ENCODE measurements at places on chromosomes 3 and 15.

- DNase-seq = no peak
Observed at GRCh38 chr15:75227663-75228280, 26.1 kb downstream of the C15orf39 start.

GRCh38 chr3:194476784-194477183 lies 10.0 kb downstream of the ATP13A3 start:
- no peak for DNase-seq

GRCh38 chr15:49255966-49256759 lies 86.1 kb downstream of the GALK2 start:
- DNase-seq = no peak

GRCh38 chr3:126713199-126713598 lies 9.2 kb downstream of the CHCHD6 start:
- no peak for DNase-seq

- DNase-seq = no peak
Observed at GRCh38 chr15:80121546-80121945, 31.3 kb upstream of the FAH start.

DNA sequence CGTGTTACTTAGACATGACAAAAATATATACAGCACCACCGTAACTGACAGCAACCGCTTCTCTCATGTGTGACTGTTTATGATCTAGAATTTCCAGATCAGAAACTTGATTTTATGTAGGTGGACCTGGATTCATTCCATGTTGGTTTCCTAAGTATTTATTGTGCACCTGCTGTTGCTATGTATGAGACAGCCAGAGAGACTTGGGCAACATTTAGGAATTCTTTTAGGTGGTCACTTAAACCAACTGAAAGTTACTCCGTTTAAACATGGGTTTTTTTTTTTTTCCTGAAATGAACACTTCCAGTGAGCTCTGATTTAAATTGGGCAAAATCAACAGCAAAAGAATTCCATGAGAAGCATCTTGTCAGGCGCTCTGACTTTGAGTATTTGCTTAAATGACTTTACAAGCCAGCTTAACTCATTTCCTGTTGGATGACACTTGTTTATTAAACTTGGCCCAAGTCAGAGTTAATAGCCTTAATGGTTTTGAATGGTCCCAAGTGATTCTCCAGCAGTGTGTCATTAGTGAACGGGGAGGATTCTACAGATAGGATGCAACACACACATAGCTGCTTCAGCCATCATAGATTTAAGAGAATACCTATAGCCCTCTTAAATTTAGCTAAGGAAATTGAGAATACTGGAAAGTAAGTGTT lies 31.8 kb downstream of the MITF start:
- no peak for DNase-seq

GRCh38 chr3:196216089-196216564 lies at the start of gene SLC51A:
Gene SLC51A (plus strand): TSS chr3:196216534. CDS start chr3:196216713, 179 bp downstream.
- no peak for DNase-seq

GRCh38 chr3:159208050-159208449 lies 406.2 kb downstream of the MFSD1 start:
- no peak for DNase-seq

DNA sequence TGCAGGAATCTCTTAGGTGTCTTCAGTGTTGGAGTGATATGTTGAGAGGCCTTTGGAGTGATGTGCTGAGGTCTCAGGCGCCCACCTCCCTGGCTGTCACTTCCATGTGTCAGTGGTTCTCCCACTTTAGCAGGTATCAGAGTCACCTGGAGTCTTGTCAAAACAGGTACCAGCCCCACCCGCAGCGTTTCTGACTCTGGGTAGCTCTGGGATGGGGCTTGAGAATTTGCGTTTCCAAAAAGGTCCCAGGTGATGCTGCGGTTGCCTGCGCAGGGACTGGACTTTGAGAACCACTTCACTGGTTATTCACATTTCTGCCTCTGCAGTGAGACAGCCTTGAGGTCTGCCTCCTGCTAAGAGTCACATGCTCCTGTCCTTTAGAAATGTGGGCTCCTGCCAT lies 15.5 kb downstream of the UMPS start:
- DNase-seq = no peak

DNA sequence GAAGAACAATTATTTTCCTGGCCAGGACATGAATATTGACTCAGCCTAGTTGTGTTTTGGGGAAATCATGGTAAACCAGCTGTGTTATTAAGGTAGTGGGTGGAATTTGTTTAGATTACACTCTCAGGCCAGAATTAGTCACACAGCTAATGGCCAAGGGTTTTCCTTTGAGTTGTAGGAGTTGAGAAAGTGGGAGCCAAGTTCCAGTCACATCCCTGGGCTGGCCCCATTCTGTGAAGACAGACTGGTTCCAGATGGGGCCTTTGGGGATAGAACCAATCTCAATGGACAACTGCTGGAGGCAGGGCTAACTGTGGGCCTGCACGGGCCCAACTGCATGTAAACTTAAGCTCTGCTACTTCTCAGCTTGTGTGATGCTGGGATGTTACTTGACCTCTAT lies 1.4 kb upstream of the RASL12 start:
- no peak for DNase-seq

GRCh38 chr15:95843241-95843910 lies 487.1 kb upstream of the NR2F2 start:
- no peak for DNase-seq

GRCh38 chr3:56684029-56684428 lies 964 bp upstream of the TASOR start:
- DNase-seq = no peak

DNA sequence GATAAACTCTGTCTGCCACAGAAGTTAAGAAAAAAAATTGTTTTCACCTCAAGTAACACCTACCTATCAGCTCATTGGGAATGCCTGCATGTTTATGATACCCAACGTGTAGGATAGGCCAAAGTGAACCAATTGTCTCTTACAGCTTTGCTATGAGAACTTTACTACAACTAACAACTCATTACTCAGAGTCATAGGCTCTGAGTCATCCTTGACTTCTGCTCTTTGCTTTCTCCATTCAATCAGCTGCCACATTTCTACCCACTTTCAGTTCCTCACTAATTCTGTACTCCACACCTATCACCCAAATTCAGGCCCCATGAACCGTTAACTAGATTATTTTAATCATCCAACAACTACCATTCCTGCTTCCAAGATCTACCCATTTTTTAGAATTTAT lies 843.9 kb downstream of the TUSC7 start:
- DNase-seq = no peak

DNA sequence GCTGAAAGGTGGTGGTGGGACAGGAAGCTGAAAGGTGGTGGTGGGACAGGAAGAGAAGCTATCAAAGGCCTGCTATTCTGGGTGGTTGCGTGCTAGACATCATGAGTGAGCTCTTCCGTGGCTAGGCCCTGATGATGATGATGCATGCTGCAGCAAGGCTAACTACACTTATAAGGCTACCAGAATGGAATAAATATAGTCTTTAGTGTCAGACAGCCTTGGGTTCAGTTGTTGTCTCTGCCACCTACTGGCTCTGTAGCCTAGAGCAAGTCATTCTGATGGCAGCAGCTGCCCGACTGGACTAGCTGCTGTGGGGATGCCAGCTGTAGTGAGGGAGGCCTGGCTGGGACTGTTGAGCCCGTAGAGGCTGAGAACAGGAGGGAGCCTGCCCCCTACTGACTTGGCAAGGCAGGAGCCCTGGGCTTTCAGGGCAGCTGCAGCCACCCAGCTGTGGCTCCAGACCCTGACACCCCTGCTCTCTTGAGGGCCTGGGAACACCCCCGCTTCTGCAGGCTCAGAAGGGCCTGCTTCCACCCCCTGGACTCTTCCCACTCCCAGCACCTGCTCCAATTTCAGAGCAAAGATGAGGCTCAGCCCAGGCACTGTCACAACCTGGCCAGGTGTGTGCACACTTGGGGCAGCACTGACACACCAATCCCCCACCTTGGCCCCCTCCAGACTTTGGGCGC lies 21.4 kb upstream of the ZBED2 start:
- DNase-seq = peak; percentile 82

All from stimulated activated CD4-positive, alpha-beta T cell treated with anti-CD3 and anti-CD28 coated beads, Interleukin-1b, Interleukin-23, amount 100 ng/mL, for 48 hours (primary cell).